Activated T-cell treated with anti-CD3 and anti-CD28 coated beads, Interleukin-2, amount 50 U/mL, for 24 hours (primary cell): ENCODE measurements at places on chromosomes 5 and 9.

DNA sequence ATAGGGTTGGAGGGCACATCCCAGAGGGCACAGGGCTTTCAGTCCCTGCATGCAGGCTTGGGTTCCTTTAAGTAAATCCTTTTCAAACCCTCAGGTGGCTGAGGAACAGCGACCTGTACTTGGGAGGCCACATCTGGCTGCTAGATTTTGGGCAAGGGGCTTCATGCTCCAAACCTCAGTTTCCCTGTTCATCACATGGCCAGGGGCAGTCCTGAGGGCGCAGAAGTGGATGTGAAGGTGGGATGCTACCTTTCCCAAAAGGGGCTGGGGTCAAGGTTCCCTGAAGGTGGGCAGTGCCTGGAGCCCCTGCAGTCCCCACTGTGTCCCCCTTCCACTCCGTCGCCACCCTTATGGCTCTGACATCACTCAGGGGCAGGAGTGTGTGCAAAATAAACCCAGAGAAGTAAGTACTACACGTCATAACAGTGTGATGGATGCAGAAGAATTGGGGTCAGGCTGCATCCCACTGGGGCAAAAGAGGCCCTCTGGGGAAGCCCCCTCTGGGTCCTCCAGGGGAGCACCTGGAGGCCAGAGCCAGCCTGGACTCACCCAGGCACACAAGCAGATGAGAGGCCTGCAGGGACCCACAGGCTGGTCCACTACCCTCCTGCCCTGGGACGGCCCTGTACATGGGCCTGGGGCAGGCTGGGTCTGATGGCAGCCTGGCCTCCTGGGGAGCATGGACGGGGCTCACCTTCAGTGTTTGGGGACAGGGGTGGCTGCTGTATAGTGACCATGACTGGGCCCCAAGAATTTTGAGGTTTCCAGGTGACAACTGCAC, 1.9 kb upstream of the CARD19 start:
- DNase-seq = no peak

DNA sequence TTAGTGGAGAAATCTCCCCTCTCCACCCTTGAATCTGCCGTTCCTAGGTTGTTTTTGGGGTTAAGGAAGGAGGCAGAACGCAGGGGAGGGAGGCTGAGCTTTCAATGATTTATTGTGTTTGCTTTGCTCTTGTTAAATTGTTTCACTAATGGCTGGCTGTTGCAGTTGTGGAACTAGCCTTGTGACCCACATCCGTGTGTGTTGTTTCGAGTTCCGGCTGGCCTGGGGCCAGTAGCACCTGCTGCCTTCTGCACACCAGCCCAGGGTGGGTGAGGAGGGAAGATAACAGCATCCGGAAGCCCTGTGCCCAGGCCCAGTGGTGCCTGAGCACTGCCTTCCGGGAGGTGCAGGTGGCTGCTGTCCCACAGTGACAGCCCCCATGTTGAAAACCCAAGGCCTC, 3.6 kb downstream of the ERGIC1 start:
- peak; percentile 39 for DNase-seq

DNA sequence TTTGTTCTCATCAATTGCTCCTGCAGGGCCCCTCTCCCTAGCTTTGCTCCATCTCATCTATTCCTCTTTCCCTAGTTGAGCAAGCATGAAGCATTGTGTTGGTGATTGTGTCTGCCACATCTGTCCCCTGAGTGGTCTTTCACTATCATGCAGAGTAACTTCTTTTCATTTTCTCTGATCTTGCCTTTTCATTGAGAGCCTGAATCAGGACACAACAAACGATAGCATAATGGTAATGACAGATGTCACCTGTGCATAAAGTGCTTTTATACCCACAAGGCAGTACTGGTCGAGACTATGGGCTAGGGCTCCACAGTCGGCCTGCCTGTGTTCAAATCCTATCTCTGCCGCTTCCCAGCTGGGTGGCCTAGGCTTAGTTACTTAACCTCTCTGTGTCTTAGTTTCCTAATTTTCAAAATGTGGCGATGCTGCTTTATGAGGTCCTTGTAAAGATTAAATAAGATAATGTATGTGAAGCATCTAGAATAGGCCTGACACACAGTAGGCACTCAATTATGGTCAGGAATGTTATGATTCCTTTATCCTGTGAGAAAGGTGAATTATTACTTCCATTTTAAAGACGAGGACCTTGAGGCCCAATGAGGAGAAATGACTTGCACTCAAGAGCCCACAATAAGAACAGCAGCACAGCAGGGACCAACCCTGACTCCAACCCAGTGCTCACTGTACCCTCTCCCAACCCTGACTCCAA, 137.1 kb upstream of the ZNF618 start:
- DNase-seq = no peak

GRCh38 chr5:9059920-9060691, 485.8 kb downstream of the SEMA5A start:
- DNase-seq = no peak
